CD4-positive, alpha-beta T cell treated with Interleukin-15 for 1 hour (primary cell): ENCODE measurements at places on chromosomes 13 and 19.

DNA sequence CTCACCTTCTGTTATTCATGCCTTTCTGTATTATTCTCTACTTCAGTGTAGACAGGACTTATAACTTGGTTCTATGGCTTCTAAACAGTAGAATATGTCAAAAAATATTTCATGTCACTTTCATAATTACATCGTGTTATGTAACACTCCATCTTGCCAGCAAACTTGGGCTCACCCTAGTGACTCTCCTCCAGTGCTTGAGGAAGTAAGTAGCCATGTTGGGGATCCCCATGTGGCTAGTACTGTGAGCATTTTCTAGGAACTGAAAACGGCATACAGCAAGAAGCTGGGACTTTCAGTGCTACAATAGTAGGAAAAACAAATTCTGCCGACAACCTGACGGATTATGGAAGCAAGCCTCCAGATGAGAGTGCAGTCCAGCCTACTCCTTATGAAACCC, 495.6 kb downstream of the SLITRK6 start:
- DNase-seq, result no peak

- DNase-seq, result no peak
Observed at GRCh38 chr19:7861619-7862412, 12.4 kb downstream of the PRR36 start.

DNA sequence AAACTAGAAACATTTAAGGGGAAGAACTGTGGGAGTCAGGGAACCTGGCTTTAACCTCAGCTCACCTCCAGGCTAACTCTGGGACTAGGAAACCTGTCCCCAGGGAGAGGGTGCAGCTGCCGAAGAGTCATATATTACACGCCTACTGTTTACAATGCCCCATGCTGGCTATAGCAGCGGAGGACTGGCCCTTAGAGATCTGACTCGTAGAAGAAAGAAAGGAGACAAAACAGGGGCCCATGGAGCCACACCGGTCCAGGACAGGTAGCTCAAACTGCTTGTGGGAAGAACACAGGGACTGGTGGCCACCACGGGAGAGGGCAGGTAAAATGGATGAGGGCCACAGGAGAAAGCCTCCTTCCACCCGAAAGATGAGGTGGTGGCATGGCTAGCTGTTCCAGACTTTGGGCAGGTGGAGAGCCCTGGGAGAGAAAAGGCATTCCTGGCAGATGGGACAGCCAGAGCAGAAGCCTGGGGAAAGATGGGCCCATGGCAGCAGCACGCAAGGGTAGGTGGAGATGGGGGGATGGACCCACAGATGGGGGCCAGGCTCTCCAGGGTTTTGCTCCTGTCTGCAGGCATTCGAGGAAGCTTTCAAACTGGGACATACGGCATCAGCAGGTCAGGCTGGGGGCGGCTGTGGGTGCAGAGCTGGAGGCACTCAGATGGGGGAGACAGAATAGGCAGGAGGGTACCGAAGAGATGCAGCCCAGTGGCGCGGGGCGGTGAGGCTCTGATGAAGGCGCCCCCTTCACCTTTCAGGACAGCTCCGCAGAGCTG, 69.5 kb downstream of the LATS2 start:
- no peak for DNase-seq

DNA sequence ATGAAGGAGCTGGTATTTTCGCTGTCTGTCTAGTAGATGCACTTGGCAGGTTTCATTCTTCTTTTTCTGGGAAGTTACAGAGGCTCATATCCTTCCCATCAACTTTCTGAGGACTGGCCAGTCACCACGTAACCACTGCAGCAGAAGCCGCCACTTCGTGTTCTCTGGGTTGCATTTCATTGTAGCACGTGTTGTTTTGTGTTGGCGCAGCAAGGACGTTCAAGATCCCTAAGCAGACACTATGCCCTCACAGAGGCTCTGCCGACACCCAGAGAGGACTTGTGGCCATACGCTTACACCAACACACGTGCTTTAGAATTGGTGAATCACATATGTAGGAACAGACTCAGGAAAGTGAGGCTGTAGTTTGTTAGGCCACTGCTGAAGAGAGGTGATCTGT, 42.2 kb upstream of the TEX29 start:
- DNase-seq, result no peak

DNA sequence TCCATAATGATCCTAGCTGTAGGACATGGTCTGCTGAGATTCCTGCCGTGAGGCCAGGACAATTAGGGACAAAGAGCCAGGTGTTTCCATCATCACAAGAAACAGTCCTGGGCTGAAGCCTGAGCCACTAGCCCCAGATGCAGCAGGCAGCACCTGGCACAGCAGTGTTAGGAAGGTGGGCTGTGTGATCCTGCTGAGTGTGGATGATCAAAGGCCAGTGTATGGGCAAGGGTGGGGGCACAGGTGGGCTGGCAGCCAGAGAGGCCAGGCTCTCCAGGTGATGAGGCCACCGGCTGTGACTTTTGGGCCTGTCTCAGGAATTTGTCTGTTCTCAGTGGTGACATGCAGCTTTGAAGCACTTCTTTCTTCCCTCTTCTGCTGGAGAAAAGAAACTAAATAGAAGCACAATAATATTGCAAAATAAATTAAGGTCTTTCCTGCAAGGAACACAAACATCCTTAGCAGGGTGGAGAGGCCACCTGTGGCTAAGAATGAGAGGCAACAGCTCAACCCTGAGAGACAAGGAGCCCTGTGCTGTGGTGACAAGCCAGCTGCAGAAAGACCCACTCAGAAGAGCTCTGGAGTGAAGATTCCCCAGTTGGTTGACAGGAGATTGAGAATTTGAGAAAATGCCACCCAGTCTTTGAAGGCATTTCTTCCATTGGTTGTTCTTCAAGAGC, 127.6 kb downstream of the KATNAL1 start:
- no peak for DNase-seq

GRCh38 chr19:35650581-35650980, 2.5 kb downstream of the COX6B1 start:
- no peak for DNase-seq

GRCh38 chr13:81293594-81294164, 952.8 kb upstream of the SPRY2 start:
- DNase-seq, result no peak

DNA sequence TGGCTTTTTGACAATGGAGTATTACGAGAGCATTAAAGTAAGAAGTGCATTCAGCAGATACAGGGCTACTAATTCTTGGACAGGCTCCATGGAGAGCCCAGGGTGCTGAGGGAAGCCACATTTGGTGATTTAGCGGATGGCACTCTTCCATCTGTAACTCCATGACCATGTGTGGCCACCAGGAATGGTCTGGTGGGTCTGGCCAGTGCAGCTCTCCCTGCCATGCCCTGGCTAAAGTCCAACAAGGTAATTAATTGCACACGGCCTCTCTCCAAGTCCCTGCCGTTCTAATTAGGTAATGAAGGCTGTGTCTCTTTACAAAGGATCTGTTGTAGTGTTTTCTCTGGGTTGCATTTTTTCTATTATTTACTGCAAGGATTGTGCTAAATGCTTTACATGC, 4.3 kb upstream of the ZFR2 start:
- no peak for DNase-seq

- no peak for DNase-seq
Observed at GRCh38 chr13:35646056-35646774, 169.7 kb upstream of the MAB21L1 start.

DNA sequence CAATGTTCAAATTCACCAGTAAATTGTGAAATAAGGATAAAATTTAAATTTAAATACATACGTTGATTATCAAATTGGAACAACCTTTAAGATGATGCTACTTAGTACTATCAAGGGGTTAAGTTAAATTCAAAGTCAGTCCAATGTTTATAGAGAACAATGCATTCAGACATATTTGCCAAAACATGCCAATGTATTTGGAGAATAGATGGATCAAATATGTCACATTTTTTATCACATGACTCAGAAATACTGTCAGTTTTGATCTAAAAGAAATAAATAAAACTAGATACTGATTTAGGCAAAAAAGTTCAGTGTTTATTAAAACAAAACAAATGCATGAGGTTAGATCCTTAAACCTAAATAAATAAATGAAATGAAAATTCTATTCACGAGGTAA, 281.2 kb downstream of the SLITRK5 start:
- no peak for DNase-seq

DNA sequence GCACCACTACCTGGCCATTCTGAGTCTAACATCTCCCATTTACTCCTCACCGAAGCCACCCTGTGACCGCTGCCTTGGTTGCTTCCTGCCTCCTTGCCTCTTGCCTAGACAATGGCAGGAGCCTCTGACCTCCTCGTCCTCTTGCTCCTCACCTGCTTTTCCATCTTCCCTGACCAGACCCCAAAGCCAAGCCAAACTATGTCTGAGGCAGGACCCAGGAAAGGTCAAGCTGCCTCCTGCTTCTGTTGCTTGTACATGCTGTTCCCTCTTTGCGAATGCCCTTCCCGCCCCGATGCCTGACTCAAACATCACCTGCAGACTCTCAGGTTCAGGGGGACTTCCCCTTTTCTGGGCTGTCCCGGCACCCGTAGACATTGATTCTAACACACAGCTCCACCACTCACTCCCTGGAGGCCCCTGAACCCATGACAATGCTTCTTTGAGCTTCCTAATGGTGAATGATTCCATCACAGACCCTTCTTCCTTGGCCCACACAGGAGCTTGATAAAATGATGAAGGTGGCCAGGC, 60.8 kb downstream of the F2RL3 start:
- no peak for DNase-seq

- DNase-seq, result peak; percentile 21
Observed at GRCh38 chr19:14516746-14517438, 1.3 kb downstream of the DNAJB1 start.

DNA sequence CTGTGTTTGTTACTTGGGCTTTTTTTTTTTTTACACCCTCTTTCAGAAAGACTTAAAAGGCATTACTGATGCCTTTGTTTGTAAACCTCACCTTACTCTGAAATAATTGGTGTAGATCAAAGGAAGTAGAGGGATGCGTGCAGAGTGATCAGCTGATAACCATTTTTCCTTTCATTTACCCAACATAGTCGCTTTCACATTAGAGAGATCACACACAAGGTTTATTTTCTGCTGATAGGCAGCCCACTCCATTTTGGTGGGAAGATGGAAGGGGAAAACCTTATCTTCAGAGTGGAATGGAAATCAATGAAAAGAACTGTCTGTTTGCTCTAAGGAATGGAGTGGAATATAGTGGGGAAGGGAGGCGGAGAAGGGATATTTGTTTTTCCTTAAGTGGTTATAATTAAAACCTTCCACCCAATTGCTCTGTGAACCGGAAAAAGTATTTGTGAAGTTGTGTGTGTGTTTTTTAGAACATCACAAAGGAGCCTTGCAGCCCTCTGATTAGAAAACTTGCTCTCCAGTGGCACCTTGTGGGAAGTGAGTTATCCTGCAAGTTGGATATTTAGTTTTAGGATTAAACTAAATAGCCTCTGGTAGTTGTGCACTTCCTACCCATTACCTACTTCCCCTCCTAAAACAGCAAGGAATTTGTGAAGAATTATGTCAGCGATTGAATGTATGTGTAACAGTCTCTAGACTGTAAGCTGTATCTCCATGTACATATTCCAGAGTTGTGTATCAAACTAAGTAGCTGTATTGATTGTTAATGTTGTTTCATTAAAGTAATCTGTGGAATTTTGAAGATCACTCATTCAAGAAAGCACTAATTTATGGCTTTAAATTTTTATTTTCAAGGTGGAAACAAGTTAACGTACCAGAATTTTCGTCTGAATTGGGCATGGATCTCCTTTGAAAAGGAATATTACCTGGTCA, 76.8 kb downstream of the FREM2 start:
- DNase-seq, result no peak

GRCh38 chr13:91729859-91730258, 331.4 kb downstream of the GPC5 start:
- DNase-seq, result no peak

DNA sequence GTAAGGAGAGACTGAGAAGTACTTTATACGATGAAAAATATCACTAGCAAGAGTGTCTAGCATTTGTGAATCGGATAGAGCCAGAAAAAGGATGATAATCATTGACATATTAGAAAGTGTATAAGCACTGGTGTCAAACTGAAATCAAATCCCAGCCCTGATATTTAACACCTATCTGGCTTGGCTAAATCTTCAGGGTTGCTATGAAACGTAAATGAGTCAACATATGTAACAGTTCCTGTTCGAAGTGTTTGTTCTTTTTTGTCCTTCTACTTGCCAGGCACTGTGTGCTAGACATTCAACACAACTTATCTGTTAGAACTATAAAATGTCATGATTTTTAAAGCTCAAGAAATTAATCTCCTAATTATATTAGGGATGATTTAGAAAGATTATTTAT, 40.8 kb downstream of the SERPINE3 start:
- no peak for DNase-seq

DNA sequence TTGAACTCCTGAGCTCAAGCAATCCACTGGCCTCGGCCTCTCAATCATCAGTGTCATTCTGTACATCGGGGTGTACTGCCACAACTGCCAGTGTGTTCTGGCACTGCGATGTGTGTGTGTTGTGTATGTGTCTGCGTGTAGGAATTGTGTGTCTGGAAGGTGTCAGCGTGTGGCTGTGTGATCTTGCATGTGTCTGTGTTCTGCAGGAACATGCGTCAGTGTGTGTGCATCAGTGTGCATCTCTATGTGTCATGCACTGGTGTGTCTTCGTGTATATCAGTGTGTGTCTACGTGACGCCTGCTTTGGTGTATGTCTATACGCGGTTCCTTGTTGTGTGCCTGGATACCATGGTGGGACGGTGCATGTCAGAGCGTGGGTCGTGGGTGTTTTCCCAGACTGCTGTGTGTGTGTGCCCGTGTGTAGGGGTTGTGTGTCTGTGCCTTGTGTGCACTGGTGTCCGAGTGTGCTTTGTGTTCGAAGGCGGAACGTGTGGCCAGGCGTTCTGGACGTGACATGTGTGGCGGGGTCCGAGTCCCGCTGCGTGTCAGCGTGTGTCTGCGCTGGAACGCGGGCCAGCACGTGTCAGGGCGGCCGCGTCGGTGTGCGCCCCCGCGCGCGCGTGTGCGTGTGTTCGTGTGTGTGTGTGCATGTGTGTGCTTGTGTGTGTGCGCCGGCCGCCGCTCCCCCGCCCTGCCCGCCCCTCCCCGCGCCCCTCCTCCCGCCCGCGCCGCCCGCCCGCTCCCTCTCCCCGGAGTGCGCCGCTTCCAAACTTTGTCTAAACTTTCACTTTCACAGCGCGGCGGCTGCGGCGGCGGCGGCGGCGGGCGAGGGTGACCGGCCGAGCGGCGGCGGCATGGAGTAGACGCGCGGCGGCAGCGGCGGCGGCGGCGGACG, at the start of gene NFIX:
TSS of gene NFIX (plus strand) at position 775 of the 895 bp plus-strand sequence. CDS start 363 bp downstream, outside the sequence.
- DNase-seq, result peak; percentile 49

- DNase-seq, result no peak
Observed at GRCh38 chr19:51311351-51312257, at the start of gene IGLON5. TSS of gene IGLON5 (plus strand) at chr19:51311644. CDS start at chr19:51311848, 204 bp downstream.

DNA sequence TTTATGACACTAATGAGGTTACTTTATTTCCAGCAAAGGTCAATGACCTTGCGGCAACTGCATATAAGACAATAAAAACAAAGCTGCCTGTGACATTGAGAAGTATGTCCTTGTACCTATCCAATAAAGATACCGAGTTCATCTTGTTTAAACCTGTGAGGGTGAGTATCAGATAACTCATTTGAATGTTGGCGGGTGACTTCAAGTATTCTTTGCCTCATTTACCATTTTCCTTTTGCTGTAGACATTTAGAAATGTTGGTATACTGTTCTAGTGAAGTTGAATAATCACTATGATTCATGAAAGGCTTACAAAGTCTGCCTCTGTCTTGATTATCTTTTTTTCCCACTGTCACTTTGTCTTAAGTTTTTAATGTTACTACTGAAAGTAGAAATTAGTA, 65.0 kb downstream of the COG3 start:
- no peak for DNase-seq
